ENCODE measurements at places on chromosomes 11 and 22.

GRCh38 chr11:58980159-58980843, 41.0 kb downstream of the GLYATL1 start:
- DNase-seq: no peak

GRCh38 chr11:132254906-132255305, 884.5 kb downstream of the NTM start:
- DNase-seq: no peak

DNA sequence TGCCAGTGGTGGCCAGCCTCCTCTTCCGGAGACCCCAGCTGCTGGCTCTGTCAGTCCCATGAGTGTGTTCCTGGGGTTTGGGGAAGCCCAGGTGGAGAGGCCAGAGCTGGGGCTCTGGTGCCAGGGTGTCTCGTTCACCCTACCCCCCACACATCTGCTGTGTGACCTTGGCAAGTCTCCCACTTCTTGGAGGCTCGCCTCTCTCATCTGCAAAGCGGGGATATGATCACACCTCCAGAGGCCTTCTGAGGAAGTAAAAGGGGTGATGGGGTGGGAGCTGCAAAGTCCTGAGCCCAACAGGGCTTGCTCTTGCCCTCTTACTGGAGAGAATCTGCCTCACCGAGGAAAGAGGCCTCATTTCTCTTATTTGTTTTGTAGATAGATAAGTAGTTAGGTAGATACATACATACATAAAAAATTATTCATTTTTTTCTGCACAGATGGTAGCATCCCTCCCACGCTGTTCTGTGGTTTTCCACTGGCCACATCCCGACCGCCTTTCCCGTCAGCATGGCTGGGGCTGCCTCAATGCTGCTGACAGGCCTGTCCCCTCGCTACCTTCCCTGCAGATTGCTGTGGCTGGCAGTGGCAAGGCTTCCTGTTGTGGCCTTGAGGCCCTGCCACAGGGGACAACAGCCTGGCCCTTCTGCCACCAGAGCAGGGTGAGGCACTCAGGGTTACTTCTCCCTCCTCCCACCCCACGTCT, 23.9 kb downstream of the MYO7A start:
- DNase-seq: no peak

GRCh38 chr11:123139206-123139605, 55.8 kb downstream of the CLMP start:
- DNase-seq: no peak

DNA sequence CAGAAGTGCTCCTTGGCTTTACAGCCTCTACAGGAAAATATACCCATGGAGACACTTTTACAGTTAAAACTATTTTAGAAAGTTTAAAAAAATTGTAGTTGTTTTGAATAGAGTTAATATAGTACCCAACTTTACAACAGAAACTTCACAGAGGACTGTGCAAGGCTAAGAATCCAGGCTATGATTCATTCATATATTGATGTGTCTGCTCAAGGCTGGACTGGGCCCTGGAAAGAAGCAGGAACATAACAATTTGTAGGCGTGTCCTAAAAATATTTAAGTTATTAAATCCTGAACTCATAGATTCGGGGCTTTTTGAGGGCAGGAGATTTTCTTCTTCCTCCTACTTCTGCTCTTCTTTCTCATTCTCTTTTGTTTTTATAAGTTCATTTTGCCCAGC, 291.5 kb upstream of the CCDC179 start:
- DNase-seq: no peak

DNA sequence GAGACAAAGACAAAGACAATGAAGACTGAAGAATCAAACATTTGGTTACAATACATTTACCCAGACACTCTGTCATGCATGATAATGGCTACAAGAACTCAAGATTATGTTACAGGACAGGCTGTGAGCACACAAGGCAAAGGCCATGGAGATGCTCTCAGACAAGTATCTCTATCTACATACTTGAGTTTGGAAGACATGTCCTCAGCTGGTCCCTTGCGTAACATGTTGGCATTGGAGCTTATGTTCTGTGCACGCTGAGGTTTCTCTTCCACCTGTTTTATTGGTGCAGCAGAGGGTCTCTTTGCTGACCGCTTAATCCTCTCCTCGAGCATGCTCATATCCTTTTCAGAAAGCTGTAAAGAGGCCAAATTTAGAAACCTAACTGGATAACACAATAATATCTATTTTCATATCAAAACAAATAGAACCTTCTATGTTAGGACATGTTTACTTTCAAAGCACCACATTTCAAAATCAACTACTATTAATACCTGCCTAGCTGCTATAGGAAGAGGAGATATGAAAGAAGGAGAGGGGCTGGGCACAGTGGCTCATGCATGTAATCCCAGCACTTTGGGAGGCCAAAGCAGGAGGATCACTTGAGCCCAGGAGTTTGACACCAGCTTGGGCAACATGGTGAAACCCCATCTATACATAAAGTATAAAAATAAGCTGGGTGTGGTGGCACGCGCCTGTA, 41.6 kb downstream of the F2 start:
- DNase-seq: no peak

- no peak for DNase-seq
Observed at GRCh38 chr22:32985899-32986765, 72.0 kb downstream of the SYN3 start.

DNA sequence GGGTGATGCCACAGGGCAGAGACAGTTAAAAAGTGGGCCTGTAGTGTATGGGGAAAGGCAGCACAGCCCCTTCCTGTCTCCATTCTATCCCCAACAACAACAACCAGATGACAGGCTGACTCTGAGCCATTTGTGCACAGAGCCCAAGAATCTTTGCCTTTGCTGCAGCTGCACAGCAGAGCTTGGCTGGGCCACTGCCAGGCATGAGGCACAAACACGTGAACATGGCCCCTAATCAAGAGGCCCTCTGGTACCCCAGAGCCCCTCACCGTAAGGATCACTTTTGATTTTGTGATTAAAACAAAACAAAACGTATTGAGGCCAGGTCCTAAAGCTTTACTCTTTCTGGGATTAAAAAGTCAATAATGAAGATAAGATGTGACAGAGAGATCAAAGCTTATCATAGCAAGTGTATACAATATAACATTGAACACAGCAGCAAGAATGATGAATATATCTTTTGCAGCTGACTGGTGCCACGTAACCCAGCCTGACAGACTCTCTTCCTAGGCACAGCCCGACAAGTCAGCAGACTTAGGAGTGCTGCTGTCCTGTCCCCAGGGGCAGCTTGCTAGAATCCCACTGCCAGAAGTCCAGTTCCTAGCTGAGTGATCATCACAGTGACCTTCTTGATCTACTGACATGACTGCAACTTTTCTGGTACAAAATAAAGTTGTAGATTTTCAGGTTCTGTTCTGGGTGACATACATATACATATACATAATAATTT, 117.8 kb downstream of the SERGEF start:
- no peak for DNase-seq

DNA sequence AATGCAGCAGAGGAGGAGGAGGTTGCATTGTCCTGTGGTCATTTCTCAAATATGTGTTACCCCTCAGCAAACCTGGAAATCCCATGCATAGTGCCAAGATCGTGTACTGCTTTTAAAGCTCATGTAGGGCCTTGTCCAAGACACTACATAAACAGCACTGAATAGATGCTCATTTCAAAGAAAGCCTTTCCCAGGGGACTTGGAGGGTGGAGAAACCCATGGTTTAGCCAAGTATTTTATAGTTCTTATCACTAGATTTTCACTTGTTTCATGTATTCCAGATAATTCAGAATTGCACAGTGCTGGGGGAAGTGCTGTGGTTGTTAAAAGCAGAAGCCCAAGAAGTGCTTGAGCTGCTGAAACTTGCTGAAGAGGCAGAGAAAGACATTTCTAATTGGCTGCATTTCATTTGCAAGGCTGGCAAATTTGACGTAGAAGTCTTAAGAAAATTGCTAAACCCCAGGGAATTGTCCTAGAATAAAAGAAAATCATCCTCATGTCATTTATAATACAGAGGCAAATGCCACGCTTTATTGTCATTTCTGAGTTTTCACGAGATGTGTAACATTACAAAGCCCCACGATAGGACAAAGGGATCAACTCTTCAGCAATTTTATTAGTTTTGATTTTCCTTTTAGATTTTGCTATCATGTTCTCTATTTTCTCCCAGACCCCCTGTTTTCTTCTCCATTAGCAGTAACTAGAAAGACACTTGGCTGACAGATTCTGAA, 20.1 kb downstream of the CSRP3 start:
- DNase-seq: no peak

GRCh38 chr11:106493751-106494150, 416.3 kb downstream of the AASDHPPT start:
- no peak for DNase-seq

DNA sequence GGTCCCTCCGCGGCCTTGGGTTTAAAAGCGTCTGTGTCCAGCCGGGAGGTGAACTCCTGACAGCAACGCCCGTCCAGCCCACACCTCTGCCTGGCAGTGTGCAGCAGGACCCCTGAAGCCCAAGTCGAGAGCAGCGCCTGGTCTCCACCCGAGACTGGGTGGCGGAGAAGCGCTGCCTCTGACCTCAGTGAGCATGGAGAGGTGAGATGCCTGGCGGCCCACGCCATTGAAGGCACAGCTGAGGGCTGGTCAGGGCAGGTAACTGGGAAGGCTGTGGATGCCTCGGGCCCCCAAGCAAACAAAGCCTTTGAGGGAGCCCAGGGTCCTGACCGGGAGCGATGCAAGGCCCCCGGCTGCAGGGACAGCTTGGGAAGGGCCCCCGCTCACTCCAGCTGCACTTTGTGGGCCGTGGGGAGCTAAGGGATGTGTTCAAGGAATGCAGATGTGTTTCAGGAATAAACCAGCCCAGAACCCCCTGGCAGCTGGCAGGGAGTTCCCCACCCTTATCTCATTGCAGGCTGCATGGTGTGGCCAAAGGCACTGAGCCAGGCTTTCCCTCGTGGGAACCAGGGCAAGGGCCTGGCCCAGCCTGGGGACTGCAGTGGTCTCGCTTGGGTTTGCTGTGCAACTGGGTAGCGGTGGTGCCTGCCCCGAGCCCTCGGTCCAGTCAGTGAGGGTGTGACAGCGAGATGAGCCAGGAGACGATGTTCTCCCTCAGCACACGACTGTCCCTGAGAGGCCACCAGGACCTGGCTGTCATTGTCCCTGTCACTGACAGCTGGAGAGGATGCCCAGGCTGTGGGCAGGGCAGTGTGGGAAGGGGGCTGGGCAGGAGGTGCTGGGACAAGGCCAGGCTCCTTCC, 92.5 kb downstream of the WNT7B start:
- DNase-seq: no peak

- DNase-seq: no peak
Observed at GRCh38 chr11:36803084-36803483, 205.0 kb upstream of the RAG2 start.

GRCh38 chr11:83521647-83522596, 235.8 kb upstream of the CCDC90B start:
- DNase-seq: no peak

DNA sequence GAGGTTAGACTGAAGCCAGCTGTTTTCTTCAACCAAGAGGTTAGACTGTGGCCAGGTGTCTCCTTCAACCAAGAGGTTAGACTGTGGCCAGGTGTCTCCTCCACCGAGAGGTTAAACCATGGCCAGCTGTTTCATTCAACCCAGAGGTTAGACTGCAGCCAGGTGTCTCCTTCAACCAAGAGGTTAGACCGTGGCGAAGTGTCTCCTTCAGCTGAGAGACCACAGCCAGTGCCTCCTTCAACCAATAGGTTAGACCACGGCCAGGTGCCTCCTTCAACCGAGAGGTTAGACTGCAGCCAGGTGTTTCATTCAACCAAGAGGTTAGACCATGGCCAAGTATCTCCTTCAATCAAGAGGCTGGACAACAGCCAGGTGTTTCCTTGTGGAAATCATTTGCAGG, 498.1 kb downstream of the TBC1D22A start:
- DNase-seq: no peak

DNA sequence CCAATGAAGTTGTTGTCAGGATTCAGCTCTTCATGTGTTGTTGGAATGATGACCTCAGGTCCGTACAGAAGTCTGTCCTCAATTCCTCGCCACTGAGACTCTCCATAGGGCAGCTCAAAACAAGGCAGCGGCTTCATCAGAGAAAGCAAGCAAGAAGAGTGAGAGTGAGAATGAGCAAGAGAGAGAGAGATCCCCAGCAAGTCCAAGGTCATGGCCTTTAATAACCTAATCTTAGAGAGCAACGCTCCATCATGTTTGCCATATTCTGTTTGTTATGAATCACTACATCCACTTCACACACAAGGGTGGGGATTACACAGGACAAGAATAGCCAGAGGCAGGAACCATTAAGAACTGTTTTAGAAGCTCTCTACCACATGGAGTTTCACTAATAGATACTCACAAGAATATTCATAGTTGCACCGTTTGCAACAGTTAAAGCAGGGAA, 23.3 kb upstream of the MMP7 start:
- DNase-seq: no peak

DNA sequence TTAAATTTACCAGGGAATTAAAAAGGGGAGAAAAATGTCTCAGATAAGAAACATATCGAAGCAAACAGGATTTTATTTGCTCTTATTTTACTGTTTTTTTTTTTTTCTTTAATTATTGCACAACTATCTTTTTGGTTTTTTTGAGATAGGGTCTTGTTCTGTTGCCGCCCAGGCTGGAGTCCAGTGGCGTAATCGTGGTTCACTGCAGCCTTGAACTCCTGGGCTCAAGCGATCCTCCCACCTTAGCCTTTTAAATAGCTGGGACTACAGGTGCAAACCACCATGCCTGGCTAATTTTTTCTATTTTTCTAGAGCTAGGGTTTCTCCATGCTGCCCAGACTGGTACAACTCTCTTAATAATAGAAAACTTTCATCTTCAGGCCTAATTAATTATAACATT, 32.5 kb downstream of the DRG1 start:
- no peak for DNase-seq

DNA sequence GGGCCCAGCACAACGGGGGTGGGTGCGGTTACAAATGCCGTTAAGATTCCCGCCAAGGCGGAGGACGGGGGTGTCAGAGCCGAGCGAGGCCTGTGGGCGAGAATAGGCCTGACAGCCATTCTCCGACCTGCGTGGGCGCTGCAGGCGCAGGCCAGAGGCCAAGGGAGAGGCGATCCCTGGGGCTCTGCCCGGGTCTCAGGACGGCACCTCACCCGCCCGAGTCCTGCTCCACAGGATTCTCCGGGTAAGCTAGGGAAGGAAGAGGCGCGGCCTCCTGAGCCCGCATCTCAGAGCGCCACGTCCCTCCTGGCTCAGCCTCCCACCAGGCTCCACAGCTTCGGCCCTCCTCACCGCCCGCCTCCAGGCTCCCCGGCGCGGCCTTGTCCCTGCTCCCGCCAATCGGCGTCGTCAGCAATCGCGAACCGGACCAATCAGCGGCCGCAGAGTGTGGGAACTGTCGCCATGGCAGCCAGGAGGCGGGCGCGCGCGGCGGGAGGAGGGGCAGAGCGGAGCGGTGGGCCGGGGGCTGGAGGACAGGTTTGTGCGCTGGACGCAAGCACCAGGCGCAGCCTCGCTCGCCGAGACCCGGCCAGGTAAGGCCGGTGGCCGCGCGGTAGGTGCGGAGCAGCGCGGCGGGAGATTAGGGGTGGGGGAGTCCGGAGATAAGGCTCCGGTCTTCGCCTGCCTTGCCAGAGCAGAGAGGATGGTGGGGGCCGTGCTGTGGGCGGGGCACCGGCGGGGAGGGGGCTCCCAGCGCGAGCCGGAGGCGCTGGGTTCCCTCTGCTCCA, at the start of gene NUCB2:
NUCB2 (plus strand) TSS at position 504 of the 788 bp plus-strand sequence. CDS start 18,585 bp downstream, outside the sequence.
- peak; percentile 49 for DNase-seq

DNA sequence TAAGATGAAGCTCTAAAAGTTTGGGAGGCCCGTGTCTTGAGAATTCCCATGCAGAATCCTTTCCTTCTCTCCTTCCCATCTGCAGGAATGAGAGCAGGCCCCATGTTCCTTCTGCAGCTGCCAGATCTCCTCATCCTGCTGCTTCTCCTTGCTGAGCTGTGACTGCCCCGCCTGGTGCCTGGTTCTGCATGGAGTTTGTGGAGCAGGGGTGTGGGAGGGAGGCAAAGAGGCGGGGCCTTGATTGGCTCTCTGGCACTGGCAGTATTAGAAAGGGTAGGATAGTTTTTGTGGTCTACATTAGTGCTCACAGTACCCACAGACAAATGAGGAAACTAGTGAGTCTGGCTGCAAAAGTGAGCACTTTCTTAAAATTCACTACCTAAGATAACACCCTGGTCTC, 91.1 kb upstream of the CLPB start:
- no peak for DNase-seq
